ENCODE measurements at places on chromosomes 3 and 15. TPM values are rescaled to one million over a fixed set of nuclear protein-coding genes. Genes with fewer than 3 reads are reported as not detected.

DNA sequence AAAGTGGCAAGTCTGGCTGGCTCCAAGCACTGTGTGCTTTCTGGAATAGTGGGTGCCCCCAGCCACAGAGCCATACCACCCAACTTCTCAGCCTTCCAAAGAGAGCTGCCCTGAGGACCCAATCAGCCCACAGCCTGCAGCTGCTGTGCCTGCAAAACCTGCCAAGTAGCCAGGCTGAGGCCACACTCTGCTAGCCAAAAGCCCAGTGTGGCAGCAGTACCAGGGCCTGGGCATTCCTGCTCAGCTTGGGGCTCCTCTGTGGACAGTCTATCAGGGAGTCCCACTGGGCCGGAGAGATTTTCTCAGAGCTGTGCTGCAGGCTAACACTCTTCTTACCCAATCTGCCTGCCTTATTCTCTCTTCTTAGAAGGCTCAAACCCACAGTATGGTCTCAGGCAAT, 136.5 kb downstream of the TPRA1 start:
- no peak for DNase-seq

DNA sequence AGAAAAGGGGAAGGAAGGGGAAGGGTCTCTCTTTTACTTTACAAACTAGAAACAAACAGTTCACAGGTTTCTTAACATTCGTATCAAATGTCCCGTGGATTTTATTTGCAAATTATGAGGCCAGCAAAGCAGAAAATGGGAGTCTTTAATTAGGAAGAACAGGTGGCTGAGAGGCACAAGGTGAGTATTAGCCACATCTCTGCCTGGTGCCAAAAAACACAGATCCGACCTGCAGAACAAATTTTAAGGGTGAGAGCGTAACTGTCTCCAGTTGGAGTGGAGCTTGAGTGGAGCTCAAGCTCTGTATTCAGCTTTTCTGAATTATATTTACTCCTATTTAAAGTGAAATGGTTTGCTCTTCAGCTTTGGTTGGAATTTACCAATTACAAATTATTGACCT, 1004.9 kb downstream of the FHIT start:
- no peak for DNase-seq

DNA sequence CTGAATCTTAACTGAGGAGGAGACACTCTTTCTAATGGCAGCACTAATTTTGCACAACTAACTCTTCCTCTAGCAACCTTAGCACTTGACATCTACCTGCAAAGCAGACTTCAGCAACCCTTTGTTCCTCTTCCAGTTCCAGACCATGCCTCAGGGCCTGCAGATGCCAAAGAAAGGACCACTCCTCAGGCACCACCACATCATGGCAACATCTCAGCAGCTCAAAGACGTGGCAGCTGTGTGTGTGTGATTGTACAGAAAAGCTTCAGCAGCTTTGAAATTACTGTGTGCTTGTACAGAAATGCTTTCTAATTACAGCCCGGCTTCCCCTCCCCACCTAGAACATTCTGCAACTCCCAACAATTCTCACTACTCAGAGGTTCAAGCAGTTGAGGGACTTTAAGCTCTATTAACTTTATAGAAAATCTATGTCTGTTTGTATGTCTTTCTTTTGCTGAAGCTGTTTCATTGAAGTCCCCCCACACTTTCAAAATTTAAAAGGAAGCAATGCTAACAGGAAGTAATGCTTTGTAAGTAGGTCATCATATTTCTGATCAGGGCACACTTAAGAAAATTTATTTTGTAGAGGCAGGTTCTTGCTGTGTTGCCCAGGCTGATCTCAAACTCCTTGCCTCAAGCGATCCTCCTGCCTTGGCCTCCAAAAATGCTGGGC, 115.2 kb downstream of the CD47 start:
- DNase-seq: no peak

DNA sequence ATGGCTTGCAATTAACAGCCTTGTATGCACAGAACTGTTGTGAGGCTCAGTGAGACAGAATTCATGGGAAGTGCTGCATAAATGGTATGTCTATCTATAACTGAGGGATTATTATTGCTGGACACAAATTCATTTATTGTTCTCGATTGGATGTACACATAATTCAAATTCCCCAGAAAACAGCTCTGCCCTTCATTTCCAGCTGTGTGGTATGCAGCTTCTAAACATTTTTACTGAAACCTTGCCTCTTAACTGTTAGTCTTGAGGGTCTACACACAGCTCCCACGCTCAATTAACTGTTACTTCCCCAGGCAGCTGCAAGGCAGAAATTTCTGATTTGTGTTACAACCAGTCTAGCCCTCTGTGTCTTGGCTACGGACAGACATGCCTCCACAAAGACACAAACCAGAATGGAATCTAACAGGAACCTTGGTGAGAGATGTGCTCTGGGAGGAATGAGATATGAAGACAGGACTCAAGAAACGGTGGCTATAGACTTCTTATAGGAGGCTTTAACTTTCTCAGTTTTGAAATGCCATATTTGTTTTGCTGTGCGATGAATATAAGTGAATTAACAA, 139.7 kb upstream of the TBL1XR1 start:
- peak; percentile 13 for DNase-seq

- DNase-seq: no peak
These were observed 28.4 kb downstream of the HDAC11 start for GRCh38 chr3:13508496-13508895.

- no peak for DNase-seq
These were observed 654.6 kb upstream of the CADM2 start for GRCh38 chr3:84304214-84304613.

- DNase-seq: peak; percentile 32
These were observed 173.6 kb downstream of the PPM1L start for GRCh38 chr3:160929595-160929994.

GRCh38 chr3:190739641-190740185, 122.8 kb downstream of the GMNC start:
- no peak for DNase-seq

DNA sequence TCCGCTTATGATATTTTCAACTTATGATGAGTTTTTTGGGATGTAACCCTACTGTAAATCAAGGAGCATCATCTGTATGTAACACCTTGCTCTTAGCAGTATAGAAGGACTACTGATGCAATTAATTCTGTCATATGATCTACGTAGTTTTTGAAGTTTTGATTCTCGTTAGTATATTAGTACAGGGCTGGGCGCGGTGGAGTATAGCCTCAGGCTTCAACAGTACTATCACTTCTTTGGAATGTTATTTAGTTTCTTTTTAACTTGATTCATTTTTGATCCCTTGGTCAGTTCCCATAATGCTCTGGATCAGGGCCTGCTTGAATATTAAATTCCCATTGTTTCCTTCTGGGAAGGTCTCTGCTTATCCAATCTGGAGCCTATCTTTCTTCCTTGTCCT, 23.9 kb upstream of the AP4E1 start:
- DNase-seq: no peak

GRCh38 chr15:63066272-63066671, 23.7 kb downstream of the TPM1 start:
- DNase-seq: no peak

DNA sequence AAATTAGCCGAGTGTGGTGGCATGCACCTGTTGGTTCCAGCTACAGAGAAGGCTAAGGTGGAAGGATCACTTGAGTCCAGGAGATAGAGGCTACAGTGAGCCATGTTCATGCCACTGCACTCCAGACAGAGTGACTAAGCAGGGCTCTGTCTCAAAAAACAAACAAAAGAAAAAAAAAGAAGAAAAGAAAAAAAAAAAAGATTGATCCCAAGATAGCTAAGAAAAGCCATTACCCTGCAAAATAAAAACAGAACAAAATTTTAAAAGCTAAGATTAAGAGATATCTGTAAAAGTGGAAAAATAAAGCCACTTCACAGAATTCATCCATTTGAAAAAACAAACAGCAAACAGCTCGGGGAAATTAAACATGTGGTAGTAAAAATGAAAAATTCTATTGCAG, 23.8 kb downstream of the LRRC2 start:
- no peak for DNase-seq

Gene LYZL4
- not detected for polyA plus RNA-seq

Gene LRRC3B
- polyA plus RNA-seq: 0.20 TPM

Gene NRG4
- polyA plus RNA-seq: 16.6 TPM
